Astrocyte (in vitro differentiated cells and primary cell): ENCODE measurements at places on chromosomes 7 and 10. TPM values are rescaled to one million over a fixed set of nuclear protein-coding genes. Genes with fewer than 3 reads are reported as not detected.
A peak's percentile ranks its signal among the peaks of the same experiment; 100 is the strongest.

DNA sequence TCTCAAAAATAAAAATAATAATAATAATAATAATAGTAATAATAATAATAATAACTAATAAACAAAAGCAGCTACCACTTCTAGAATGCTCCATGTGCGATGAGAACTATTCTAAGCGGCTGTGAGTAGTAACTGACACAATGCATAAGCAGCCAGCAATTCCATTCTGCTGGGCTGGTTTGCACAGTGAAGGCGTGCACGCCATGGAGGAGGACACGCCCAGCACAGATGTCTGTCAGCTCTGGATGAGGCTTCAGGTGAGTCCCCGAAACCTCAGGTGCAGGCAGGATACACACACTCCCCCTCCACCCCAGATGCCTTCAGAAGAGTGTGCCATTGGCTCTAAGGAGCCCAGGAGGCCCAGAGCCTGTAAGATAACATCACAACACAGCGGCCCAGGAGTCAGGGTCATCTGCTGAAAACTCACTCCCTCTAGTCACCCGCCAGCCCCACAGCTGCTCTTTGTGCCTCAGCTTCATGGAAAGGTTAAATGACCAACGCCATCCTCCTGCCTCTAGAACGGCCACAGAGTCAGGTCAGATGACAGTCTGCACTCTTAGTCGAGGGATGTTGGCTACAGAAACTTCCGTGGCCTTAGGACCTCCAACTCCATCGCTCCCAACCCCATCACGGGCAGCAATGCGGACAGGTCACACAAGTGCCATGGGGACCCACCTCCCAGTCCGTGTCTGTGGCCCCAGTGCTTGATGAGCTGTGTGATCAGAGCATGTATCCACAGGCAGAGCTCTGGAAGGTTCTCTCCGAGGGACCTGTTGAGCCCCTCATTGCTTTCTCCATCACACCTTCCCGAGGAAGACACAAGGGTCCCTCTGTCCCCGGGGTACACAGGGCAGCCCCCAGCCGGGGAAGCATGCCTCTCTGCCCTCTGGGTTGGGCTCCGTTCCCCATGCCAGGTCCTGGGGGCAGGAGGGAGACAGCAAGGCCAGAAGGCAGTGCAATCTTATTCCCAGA lies 103.9 kb downstream of the CTBP2 start:
- DNase-seq, result no peak

GRCh38 chr10:100528123-100528886 lies 1.4 kb downstream of the NDUFB8 start:
- DNase-seq, result no peak

- DNase-seq, result peak; percentile 38
Observed at GRCh38 chr10:13945390-13946208, 358.8 kb downstream of the PRPF18 start.

DNA sequence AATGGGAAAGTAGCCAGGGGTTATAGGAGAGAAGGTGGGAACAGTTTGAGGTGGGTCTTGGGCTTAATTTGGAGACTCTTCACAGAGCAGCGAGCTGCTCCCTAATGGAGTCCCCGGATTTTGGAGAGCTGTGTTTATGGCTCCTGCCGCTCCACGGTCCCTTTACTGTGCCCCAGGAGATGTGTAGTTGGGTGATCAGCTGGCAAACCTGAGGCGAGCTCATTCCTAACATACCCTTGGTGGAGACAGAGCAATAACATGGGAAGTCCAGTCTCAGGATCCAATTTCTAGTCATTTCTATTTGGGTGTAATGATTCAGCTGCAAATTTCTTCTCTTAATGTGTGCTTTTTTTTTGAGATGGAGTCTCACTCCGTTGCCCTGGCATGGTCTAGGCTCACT lies 1.5 kb downstream of the GARIN1A start:
- DNase-seq, result no peak

DNA sequence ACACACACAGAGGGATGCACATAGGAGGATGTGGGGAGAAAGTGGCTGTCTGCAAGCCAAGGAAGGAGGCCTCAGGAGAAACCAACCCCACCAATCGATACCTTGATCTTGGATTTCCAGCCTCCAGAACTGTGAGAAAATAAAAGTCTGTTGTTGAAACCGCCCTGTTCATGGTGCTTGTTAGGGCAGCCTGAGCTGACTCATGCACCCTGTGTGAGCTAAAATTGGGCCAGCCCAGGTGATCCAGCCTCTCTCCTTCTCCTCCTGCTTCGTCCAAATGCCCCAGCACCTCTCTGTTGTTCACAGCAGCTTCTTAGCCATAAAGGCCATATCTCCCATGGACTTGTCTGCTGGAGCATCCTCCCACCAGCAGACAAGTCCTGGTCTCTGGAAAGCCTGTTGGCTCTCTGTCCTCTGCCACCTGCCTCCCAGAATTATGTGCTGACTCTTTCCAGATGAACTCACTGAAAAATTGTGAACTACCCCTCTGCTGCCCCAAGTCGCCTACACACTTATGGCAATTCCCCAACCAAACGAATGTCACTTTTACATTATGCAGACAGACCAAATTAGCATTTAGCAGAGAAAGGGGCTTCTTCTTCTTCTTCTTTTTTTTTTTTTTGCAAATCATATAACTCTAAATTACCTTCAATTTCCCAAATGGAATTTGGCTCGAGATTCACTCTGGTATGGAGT lies 30.2 kb upstream of the CARD11 start:
- DNase-seq, result no peak

- DNase-seq, result no peak
Observed at GRCh38 chr7:6402741-6403140, 45.0 kb downstream of the DAGLB start.

GRCh38 chr10:58362027-58362789 lies 23.0 kb upstream of the TFAM start:
- no peak for DNase-seq

GRCh38 chr10:126156012-126156411 lies 232.3 kb downstream of the ADAM12 start:
- DNase-seq, result no peak

- no peak for DNase-seq
Observed at GRCh38 chr7:107922886-107923285, 31.9 kb downstream of the DLD start.

GRCh38 chr7:111827863-111828504 lies 265.7 kb upstream of the IMMP2L start:
- DNase-seq, result peak; percentile 68

- peak; percentile 31 for DNase-seq
Observed at GRCh38 chr10:4981722-4982471, 18.7 kb downstream of the AKR1C1 start.

DNA sequence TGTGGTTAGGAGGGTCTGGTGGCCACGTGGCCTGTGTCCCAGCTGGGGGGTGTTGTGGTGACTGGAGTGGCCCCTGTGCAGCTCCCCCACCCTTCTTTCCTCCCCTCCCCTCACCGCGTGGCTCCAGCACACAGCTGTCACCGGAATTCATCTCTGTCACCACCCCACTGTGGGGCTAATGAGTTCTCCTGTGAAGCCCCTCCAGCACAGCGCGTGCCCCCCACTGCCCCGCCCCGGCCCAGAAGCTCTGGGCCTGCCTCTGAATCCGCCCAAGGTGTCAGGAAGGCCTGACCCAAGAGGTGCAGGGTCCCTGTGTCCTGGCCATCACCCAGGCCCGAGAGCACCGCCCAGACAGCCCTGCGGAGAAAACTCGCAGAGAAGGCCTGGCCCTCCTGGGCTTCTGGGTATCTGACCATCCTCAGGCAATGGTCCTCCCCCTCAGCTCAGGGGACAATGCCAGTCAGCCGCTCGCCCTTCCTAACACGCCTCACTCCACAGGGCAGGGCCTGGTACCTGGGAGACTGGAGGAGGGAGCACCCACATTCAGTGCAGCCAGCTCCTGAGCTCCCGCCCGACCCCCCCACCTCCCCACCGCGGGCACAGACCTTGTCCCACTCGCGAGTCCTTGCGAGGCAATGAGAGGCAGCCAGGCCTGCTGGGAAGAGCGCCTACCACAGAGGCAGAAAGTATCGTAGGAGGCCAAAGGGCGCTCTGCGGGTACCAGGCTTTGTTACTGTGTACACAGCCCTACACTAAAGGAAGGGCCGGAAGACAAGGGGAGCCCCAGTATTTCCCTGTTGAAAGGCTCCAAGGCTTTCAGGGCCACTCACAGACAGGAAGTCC lies 38.2 kb downstream of the GBX1 start:
- DNase-seq, result no peak

DNA sequence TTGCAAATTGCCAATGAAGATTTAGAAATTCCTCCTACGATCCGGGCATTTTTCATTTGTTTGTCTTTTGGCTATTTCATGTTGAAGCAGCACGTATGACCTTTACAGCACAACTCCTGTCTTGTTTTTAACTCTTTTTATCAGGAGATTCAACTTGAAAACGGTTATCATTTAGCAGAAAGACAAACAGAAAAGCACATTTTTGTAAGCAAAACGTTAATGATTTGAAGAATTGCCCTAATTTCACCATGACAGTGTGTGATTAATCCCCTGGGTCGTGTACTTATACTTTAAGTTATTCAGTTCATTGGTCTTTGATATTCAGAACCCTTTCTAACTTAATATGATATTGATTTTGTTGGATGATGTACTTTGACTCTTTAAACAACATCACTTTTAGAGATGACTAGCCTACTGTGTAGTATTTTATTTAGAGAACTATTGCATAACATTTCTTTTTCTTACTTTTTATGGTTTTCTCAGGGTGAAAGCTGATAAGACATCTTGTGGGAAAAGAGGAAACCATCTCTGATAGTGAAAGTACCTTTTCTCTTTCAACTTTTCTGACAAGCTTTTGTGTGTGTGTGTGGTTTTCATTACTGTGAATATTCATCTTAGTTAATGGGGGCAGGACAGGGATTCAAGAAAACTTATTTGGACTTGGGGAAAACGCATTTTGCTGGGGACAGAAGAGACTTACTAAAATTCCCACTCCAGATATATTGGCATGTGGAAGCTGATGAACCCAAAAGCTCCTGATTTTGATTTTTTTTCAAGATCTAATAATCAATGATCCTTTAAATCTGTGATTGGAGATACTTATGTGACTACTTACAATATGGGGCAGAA lies 8.1 kb downstream of the HHEX start:
- DNase-seq, result no peak

DNA sequence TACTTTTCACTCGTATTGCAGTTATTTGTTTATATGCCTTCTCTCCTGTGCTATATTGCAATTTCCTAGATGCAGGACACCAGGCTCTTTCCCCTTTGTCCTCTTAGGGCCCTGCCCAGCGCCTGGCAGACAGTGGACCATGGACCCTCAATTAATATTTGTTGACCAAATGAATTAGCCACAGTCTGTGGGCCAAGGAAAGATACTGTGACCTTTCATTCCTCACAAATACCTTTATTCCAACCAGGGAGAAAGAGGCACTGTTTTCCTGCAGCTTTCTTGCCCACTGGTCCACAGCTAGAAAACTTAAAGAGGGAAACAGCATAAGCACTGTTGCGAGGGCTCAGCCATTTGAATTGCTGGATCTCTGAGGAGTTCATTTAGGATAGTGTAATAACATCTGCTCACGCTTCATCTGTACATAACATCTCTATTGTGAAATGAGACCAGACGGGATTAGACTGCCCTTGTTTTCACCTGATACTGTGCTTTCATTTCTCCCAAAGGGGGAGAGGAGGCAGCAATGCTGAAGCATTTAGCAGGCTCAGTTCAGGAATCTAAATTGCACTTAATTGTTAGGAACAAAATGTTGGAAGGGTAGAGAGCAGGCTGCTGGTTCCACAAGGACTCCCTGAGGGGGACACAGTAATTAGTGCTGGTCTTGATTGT lies 46.7 kb downstream of the TNS3 start:
- peak; percentile 39 for DNase-seq

GRCh38 chr7:5653661-5654060 lies 127.8 kb downstream of the RNF216 start:
- no peak for DNase-seq

GRCh38 chr10:75302029-75302428 lies 66.3 kb upstream of the COMTD1 start:
- DNase-seq, result no peak

- DNase-seq, result peak; percentile 84
Observed at GRCh38 chr10:114308531-114309363, 69.7 kb downstream of the VWA2 start.

MEPCE gene
- 20.2 and 20.5 TPM in 2 replicates for total RNA-seq

ADIRF gene
- not detected in 2 replicates for total RNA-seq

WNT2 gene
- total RNA-seq, result 0.07 and 0.24 TPM in 2 replicates

CPVL gene
- total RNA-seq, result 16.3 and 22.2 TPM in 2 replicates
